Muscle of leg (tissue), 16 donors: ENCODE measurements at places on chromosomes 4 and X. TPM values are rescaled to one million over a fixed set of nuclear protein-coding genes. Genes with fewer than 3 reads are reported as not detected.

HTN3 gene
- not detected for total RNA-seq

DNA sequence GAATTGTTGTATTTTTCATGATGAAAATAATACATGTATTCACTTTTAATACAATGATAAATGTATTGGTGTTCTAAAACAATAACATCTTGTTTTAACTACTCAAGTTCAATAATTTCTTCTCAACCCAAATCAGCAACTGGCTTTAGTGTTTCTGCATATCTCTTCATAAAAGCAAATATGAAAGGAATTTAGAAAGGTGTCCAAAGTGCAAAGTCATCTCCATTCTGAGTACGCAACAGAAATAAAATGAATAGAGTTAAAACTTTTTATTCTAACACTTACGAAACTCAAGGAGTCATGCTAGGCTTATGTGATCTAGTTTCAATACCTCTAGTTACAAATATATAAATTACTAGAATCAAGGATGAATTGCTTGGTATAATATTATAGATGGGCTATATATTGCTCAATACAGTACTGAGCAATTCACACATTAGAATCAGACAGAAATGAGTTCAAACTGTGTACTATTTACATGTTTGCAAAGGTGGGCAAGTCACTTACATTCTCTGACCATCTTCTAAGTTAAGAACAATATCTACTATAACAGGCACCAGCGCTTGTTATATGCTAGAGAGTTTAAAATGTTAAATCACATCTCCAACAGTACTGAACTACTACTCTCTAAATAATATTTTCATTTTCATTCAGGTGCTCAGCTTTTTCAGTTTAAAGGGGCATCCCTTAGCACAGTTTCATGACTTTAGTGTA is 51.5 kb downstream of the PPA2 start:
- DNase-seq: no peak

- DNase-seq: peak; percentile 66
Observed at GRCh38 chrX:111411983-111412382, at the start of gene DCX. Gene DCX (minus strand): TSS chrX:111412192. CDS start chrX:111410398, 1,794 bp downstream.

GRCh38 chr4:171676555-171677215 is 136.5 kb upstream of the GALNTL6 start:
- DNase-seq: no peak

DNA sequence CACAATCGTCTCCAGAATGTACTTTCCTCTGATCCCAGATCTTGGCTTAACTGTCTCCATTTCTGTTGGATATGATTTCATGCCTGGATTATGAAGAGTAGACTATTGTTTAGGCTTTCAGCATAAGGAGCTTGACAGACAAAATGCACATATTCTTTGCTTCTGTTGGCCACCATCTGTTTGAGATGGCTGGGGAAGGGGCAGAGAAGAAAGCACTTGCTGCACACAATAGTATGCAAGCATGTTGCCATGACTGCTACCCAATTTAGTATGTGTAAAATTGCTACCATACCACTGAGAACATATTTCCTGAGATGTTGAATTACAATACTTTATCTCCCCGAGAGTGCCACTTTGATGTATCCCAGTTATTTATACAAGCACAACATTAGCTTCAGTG is 127.9 kb upstream of the BMPR1B start:
- no peak for DNase-seq

- peak; percentile 69 for DNase-seq
Observed at GRCh38 chr4:101103381-101104142, 243.8 kb downstream of the PPP3CA start.
